CD8-positive, alpha-beta T cell (primary cell): ENCODE measurements at places on chromosomes 7 and 10.

- no peak for DNase-seq
Observed at GRCh38 chr7:156827587-156828203, 65.3 kb downstream of the LMBR1 start.

GRCh38 chr10:112304267-112304859 lies 21.2 kb downstream of the TECTB start:
- DNase-seq: no peak

GRCh38 chr10:118903691-118904090 lies 125.8 kb upstream of the NANOS1 start:
- DNase-seq: no peak

DNA sequence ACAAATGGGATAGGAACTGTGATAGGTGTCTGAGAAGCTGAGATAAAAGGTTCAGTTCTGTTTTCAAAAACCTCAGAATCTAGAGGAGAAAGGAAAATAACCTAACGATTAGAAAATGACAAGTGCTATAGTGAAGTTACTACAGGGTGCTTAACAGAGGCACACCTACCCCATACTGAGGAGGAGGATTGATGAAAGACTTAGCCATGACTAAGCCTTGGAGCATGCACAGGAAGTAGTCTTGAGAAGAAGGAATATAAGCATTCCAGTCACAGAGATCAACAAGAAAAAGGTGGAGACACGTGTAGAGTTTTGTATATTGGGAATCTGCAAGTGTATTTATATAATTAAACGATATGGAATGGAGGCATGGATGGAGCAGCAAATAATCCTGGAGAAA lies 1225.5 kb upstream of the CELF2 start:
- DNase-seq: no peak

- DNase-seq: no peak
Observed at GRCh38 chr7:64879086-64879730, 23.9 kb upstream of the ZNF273 start.

GRCh38 chr7:146922782-146923181 lies 806.2 kb downstream of the CNTNAP2 start:
- no peak for DNase-seq

- no peak for DNase-seq
Observed at GRCh38 chr10:37535459-37536246, 321.8 kb downstream of the ZNF248 start.

GRCh38 chr10:55146032-55146431 lies 345.0 kb upstream of the PCDH15 start:
- no peak for DNase-seq

DNA sequence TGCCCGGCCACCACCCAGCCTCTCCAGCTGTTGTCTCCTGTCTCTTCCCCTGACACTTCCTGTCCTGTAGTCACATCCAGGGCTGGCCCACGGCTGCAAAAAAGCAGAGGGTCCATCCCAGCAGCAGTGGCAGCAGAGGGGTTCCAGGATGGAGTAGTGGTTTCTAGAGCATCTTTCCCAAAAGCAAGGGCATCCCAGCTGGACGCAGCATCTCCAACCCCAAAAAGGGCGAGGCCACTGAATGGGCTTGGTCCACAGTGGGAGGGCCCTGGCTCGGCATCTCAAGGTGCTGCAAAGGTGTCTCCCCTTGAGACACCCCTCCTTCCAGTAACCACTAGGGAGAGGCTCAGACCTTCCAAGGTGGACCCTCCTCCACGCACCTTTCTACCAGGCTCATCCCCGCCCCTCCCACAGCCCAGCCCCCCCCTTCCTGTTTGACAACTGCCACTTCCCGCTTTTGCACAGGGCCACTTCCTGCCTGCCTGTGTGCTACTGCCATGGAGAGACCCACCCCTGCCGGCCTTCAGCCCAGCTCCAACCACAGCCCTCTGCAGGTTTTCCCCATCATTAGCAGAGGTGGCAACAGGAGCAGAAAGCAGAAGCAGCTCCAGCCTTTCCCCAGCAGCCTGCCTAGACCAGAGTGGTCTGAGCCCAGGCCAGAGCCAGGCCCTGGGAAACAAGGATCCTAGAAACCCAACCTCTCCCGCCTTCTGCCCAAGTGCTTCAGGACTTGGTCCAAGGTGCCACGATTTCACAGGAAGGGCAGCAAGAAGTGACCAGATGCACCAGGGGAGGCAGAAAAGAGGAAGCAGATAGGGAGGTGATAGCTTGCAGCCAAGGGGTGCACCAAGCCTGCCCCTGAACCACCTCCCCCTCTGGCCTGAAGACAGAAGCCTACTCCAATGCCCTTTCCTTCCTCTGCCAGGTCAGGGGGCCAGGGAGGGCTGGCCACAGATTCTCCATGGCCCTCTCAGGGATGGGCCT lies 8.6 kb downstream of the CAMK2G start:
- peak; percentile 80 for DNase-seq

GRCh38 chr7:138878856-138879255 lies 80.9 kb upstream of the ATP6V0A4 start:
- no peak for DNase-seq

GRCh38 chr7:51219261-51219988 lies 97.2 kb downstream of the COBL start:
- DNase-seq: no peak

DNA sequence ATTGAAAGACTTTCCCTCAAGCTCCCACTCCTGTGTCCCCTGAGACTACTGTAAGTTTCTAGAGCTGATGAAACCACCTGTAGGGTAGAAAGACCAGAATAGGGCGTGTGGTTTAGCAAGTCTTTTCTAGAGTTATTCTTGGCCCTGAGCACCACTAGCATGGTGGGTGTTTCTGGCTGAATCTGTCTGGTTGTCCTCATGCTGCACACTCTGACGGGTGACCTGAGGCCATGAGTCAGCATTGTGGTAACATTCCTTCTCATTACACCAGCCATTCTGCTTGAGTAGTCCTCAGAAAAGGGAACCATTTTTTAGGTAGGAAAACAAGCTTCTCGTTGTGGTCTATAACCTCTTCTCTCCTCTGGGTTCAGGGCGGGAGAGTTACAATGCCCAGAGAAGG lies 250.3 kb downstream of the SNX13 start:
- no peak for DNase-seq

GRCh38 chr10:113411456-113411855 lies 141.4 kb upstream of the HABP2 start:
- DNase-seq: no peak

DNA sequence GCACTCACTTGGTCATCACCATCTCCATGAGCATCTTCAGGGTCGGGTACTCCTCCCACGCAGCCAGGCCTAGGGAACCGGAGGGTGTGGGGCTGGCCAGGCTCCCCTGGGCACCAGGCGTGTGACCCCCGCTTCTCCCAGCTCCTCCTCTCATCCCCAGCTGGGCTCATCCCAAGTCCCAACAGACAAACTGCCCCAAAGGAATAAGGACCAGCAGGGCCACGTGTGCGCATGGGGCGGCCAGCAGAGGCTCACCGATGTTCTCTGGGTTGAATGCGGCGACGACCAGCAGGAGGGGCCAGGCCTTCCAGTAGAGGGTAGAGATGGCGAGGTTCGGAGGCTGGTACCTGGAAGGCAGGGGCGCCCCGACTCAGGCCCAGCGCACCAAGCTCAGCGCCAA lies 14.9 kb downstream of the INTS1 start:
- DNase-seq: no peak

- no peak for DNase-seq
Observed at GRCh38 chr10:62348029-62348428, 26.1 kb upstream of the ZNF365 start.

DNA sequence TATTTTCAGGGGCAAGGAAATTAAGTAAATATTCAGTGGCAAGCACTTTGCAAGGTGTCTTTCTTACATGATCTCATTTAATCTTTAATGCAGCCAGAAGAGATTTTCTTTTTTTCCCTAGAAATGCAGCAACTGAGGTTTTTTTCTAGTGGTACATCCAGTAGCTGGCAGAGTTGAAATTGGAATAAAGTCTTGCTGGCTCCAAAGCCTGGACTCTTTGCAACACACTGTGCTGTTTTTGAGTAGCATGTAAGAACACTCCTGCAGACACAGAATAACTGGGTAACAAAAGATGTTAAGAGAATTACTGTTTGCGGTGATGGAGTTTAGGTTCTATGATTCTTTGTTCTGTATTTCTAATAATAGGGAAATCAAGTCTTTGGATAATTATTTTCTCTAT lies 123.6 kb downstream of the PON1 start:
- DNase-seq: no peak

- DNase-seq: no peak
Observed at GRCh38 chr10:132349766-132350165, 17.8 kb downstream of the LRRC27 start.

DNA sequence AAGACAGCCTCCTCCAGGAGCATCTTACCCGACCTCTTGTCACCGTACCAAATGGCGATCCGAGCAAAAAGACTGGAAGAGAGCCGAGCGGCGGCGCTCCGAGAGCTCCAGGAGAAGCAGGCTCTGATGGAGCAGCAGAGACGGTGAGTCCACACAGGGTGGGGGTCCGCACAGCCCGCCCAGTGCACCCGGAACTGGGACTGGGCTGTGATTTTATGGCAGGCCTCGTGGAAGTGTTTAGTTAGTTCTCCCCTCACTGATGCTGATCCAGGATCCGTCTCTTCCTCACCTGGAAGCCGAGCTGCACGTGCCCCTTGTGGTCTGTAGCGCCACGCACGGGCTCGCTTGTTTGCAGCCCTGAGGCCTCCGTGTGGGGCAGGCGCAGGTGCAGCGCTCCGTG lies 19.6 kb downstream of the LRRC27 start:
- no peak for DNase-seq

GRCh38 chr10:112209684-112210131 lies 26.1 kb upstream of the GPAM start:
- DNase-seq: no peak

GRCh38 chr7:44348851-44349781 lies 23.7 kb upstream of the CAMK2B start:
- no peak for DNase-seq

DNA sequence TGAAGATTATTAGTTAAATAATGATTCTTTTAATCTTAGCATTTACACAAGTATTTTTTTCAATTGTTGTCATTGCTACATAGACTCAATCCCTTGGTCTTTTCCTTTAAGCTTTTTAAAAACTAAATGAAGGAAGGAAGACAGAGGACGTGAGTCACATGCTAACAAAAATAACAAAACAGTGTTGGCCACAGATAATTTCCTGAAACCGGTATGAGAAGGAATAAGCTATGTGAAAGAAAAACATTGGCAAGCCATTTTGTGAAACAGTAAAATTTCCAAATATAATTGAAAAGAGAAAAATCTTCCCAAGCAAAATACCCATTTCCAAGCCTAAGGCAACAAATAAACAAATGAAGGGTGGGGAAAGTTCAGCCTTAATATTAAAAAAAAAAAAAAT lies 223.0 kb downstream of the AHR start:
- DNase-seq: no peak

DNA sequence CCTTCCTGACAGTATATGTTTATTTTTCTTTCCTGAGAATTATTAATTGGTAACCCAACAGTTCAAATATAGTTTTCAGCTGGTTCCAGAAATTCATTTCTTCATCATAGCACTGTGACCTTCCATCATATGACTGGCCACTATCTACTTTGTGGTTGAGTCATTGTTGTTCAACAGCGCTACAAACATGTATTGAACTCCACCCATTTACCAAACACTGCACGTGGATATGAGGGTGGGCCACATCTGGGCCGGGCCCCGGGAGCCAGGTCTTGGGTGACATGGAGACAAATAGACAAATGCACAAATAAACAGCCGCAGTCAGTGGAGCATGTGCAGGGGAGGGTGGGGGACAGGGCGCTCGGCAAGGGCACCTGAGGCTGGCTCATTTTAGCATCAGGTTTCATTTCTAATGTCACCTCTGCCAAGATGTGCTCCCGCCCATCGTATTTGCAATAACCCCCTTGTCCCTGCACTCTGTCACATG lies 24.0 kb upstream of the EEPD1 start:
- no peak for DNase-seq

- no peak for DNase-seq
Observed at GRCh38 chr7:23445326-23445725, 25.0 kb downstream of the IGF2BP3 start.

- DNase-seq: no peak
Observed at GRCh38 chr7:1288390-1288995, 55.8 kb downstream of the UNCX start.

GRCh38 chr7:34107276-34107675 lies 201.9 kb downstream of the BMPER start:
- no peak for DNase-seq

GRCh38 chr10:71359364-71360046 lies 37.2 kb upstream of the CDH23 start:
- DNase-seq: no peak

DNA sequence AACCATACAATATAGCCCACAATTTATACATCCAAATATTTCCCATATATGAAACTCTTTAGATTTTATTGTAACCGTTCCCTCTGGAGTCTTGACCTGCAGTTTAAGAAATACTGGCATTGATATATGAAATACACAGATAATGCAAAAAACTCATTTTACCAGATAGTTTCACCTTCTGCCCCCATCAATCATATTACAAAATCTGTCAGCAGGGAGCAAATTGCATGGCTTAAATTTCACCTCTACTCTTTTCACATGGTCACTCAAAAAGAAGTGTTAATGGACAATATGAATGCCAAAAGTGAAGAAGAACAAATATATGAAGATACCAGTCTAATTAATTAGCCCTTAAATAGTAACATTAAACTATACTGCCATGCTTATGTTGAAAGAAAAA lies 57.0 kb upstream of the TMEM106B start:
- DNase-seq: no peak

- DNase-seq: no peak
Observed at GRCh38 chr10:67518756-67519155, 177.2 kb downstream of the CTNNA3 start.

DNA sequence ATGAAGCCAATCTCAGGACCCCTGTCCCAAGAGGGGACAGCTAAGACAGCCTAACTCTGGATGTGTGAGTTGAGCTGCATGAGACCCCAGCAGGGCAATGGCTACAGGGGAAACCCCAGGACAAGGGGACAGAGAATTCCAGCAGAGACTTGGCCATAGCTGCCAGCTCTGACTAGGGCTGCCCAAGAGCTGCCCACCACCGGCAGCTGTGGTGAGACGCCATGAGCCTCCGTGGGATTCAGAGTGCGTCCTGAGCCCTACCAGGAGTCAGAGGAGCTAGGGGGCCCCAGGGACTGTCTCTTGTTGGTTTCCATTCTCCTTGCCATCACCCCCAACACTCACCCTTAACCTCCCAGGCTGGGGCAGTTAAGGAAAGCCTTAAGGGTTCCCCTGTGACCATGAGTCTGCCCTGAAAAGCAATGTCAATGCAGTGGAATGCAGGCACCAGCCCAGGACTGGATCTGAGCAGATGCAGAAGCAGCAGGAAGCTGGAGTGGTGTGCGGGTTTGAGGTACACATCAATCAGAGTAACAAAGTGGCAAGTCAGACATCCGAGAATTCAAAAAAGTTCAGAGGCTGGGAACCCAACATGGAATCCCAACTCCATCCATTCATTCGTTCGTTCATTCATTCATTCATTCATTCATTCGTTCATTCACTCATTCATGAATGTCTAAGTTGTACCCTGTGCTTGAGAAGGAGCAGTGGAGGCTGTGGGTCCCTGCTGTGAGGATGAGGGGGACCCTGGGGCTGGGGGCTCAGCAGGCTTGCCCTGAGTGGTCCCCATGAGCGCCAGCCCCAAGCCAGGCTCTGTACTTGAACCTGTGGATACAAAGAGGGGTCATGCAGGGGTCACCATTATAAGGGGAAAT lies 52.9 kb downstream of the C10orf120 start:
- DNase-seq: no peak
